Femur (tissue), 1 donor: ENCODE measurements at places on chromosomes 1 and 21.

- DNase-seq = no peak
Observed at GRCh38 chr1:154519591-154519991, 17.4 kb upstream of the SHE start.

DNA sequence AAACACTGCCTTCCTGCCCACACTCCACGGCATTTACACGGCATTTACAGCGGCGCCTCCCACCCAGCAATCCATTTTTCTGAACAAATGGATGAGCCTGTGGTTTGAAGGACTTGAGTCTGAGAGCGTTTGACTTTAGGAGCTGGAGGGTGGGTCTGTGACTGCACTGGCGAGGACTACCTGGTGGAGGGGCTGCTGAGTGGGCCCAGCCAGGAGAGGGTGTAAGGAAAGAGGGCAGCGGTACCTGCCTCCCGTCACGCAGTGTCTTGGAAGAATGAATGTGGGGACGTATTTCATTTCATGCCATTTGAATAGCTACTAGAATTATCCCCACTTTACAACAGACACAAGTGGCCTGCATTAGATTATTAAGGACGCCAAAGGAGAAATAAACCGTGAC, 62.9 kb downstream of the B3GALT5 start:
- DNase-seq = no peak

- DNase-seq = no peak
Observed at GRCh38 chr1:24382165-24382577, 31.4 kb downstream of the STPG1 start.

GRCh38 chr1:203424861-203425662, 50.5 kb upstream of the PRELP start:
- DNase-seq = no peak

- no peak for DNase-seq
Observed at GRCh38 chr1:231634323-231635013, 7.9 kb downstream of the DISC1 start.

DNA sequence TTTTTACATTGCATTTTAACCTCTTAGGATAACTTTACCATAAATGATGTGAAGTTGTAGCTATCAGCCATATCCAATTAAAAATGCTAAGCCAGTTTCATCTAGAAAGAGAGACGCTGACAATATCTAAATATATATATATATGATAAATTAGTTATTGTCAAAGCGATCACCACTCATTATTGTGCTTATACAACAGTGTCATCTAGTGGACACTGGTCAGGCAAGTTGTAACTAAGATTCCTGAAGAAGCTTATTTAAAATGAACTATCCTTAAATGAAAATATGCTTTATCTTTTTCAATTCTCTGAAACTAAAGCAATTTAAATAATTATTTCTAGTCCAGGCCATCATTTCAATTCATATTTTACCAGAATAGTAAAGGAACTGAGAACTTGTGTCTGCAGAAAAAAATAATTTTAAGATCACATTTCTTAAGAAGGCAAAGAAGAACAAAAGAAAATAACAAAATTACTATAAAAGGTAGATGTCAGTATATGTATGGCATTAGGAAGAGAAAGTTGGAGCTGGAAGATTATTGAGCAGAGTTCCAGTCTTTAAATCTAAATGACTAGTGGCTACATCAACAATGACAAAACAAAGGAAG, 193.3 kb upstream of the SNX7 start:
- no peak for DNase-seq

GRCh38 chr1:104531990-104532389, 782.3 kb downstream of the AMY1C start:
- no peak for DNase-seq

DNA sequence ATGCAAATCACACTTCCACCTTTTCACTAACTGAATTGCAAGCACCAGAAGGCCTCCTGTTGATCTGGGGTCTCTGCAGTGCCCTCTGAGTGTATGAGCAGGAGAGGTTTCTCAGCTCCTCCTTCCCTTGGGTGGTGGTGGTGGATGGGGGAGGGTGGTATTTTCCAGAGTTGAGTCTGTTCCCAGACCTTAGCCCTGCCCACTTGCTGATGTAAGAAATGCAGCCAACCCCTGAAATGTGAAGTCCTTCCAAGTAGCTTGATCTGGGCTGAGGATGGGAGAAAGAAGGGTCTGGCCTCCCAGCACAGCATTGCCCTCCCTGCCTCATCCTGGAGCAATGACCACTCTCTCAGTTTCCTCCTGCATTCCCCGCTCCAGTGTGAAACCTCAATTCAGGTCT, 6.3 kb upstream of the FOXD2 start:
- DNase-seq = no peak

GRCh38 chr1:94778808-94779207, 41.3 kb upstream of the SLC44A3 start:
- DNase-seq = no peak
